ENCODE measurements at places on chromosomes 6 and 20. TPM values are rescaled to one million over a fixed set of nuclear protein-coding genes. Genes with fewer than 3 reads are reported as not detected.

DNA sequence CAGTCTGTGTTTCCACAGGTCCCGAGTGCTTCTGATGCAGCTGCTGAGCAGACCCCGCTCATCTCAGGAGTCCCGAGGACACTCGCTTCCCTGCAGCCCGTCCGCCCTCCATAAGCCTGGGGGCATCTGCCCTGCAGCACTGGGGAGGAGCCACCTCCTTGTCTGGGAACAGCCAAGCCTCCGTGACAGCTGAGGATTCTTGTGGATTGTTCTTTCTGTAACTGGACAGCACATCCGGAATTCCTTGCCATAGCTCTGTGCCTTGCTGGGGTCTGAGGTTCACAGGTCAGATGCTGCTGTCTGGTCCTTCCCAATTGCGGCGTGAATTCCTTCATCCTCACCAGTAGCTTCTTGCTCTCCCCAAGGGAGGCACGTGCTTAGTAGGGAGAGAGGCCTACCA, 38.4 kb upstream of the FNDC1 start:
- no peaks in the 10 kb centered on the region for H3K36me3 ChIP-seq
- H3K27me3 ChIP-seq = peaks cover 23% of the 10 kb centered on the region
- H3K4me3 ChIP-seq = no peak overlapping the region
- no peak for DNase-seq

- H3K4me3 ChIP-seq = no peak overlapping the region
- no peaks in the 10 kb centered on the region for H3K36me3 ChIP-seq
- no peaks in the 10 kb centered on the region for H3K27me3 ChIP-seq
- DNase-seq = no peak
These were observed 133.7 kb downstream of the RCAN2 start for GRCh38 chr6:46357591-46357990.

The ADGRG6 gene
- total RNA-seq = 22.5 TPM

The PLCB4 gene
- total RNA-seq = 28.3 TPM

The AGPAT4 gene
- total RNA-seq = 3.8 TPM
